Activated CD8-positive, alpha-beta T cell treated with anti-CD3 and anti-CD28 coated beads for 36 hours (primary cell): ENCODE measurements at places on chromosomes 16 and 17.

DNA sequence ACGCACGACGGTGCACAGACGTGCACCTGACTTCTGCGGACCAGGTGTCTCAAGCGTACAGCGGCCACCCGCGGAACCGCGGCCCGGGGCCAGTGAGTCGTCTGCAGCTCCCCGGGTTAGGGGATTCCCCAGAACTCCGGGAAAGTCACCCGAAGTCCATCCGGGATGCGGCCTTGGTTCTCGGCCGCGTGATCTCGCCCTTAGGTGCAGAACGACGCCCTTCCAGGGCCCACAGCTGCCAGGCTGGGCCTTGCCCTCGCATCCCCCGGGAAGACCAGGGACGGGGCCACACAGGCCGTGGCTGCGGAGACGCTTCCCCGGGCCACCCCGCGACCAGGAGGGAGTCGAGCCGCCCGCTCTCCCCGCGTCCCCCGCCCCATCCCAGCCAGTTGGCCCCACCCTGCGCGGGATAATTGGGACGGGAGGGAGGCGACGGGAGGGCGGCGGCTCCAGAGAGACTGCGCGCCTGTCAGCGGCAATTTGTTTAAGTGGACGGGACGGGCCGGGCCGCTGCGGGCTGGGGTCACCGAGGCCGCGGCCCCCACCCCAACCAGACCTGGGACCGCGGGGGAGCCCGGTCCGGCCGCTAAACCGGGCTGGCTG is 3.6 kb upstream of the TBX2 start:
- no peak for DNase-seq

DNA sequence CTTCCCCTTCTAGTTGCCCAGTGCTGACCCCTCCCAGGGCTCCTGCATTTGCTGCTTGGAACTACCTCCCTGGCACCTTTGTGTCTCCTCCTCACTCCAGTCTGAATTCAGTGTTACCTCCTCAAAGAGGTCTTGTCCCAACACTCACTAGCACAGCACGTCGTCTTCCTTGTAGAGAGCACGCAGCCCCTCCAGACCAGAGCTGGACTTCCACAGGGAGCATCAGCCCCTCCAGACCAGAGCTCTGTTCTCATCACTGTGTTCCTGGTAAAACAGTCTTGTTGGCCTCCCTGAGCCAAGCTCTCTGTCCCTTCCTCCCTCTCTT is 27.8 kb upstream of the MGAT5B start:
- DNase-seq, result no peak

DNA sequence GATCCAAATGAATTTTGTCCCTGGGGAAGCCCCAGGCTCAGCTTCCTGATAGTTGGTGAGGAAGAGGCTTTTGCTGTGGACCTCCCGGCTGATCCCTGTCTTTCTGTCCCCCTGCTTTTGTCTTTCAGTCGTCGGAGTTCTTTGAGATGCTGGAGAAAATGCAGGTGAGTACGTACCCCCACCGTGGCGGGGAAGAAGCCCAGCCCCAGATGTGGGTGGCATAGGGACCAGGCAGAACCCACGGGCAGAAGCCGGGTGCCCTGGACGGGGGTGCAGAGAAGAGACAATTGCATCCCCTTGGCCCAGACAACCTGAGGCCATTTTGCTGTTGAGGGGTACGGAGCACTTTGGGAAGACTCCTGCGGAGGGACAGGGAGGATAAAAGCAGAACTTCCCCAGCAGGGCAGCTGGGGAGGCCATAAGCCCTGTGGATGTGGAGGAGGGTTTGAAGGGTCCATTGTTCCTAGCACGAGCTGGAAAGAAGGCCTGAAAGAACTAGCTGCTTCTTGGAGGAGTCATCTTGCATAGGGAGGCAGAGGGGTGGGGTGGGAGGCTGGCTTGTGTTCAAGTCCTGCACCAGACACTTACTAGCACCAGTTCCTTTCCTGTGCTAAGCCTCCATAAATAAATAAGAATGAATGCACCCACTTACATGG is 105.6 kb downstream of the OR1D5 start:
- no peak for DNase-seq

GRCh38 chr16:64094181-64094965 is 1027.5 kb downstream of the CDH11 start:
- no peak for DNase-seq

DNA sequence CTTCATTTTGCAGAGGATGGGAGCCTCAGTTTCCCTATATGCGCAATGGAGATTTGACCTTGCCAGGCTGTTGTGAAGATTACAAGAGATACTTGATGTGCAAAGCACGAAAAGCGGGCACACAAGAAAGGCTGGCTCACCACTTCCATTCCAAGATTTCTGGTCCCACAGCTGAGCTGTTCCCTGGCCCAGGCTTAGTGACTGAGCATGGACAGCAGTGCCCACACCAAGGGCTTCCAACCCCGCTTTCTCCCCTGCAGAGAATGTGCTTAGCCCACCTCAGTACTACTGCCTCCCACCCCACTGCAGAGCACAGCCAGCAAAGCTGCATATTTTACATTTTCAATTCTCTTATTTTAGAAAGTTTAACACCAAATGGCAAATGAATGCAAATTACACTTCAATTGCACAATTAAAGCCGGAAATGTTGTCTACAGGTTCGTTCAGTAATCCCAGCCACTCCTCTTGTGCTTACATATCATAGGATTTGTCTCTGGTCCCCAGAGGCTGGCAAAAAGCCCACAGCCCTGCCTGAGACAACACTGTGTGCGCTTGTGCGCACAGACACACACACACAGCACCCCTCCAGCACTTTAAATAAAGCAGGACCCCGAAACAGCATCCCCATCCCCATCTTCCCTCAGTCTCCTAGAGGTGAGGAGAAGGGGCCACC is 51.8 kb downstream of the VAC14 start:
- no peak for DNase-seq
